Jurkat, Clone E6-1 (cell line): ENCODE measurements at places on chromosomes 5 and 9.

- DNase-seq: no peak
Measured at GRCh38 chr9:78552802-78553201, 255.9 kb downstream of the PSAT1 start.

DNA sequence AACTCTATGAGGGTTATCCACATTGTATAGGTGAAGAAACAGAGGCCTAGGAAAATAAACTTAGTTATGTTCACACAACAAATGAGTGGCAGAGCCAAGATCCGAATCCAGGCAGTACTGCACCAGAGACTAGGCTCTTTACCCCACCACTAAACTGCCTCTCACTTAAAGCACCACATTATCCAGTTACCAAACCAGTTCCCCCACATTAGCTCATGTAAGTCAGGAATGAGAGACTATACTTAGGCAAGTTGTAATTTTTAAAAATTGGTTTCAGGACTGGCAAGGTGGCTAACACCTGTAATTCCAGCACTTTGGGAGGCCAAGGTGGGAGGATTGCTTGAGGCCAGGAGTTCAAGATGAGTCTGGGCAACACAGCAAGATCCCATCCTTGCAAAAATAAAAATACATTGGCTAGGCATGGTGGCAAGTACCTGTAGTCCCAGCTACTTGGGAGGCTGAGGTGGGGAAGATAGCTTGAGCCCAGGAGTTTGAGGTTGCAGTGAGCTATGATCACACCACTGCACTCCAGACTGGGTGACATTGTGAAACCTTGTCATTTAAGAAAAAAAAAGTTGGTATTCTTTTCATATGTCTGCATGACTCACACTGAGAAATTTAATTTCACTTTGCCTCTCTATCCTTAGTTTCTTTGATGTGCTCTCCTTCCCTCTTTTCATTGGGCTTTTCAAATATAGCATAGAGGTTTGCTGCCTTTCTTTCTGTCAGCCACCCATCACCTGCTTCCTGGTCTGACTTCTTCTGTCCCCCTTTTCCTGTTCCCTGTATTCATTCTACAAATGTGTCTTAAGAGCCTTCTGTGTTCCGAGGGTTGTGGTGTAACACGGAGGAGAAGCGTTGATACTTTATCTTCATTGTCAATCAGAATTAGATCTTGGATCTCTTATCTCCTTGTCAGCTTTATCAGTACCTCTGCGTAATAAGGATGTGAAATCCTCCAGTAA is 64.7 kb downstream of the ERMP1 start:
- peak; percentile 15 for DNase-seq

DNA sequence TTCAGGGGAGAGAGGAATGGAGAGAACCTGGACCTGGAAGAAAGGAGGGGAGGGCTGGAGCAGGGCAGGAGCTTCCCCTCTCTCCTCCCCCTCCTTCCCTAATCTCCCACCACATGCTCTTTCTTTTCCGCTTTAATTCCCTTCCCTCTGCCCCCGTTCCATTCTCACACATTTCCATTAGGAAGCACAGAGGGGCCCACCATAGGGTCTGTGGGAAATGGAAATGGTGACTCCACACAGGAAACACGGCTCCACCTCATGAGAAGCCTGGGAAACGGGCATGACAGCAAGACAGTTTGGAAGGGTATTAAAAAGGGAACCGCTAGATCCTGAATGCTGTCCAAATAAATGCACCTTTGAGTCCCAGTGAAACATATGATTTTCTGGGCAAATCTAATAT is 64.9 kb upstream of the ENTREP1 start:
- DNase-seq: no peak

DNA sequence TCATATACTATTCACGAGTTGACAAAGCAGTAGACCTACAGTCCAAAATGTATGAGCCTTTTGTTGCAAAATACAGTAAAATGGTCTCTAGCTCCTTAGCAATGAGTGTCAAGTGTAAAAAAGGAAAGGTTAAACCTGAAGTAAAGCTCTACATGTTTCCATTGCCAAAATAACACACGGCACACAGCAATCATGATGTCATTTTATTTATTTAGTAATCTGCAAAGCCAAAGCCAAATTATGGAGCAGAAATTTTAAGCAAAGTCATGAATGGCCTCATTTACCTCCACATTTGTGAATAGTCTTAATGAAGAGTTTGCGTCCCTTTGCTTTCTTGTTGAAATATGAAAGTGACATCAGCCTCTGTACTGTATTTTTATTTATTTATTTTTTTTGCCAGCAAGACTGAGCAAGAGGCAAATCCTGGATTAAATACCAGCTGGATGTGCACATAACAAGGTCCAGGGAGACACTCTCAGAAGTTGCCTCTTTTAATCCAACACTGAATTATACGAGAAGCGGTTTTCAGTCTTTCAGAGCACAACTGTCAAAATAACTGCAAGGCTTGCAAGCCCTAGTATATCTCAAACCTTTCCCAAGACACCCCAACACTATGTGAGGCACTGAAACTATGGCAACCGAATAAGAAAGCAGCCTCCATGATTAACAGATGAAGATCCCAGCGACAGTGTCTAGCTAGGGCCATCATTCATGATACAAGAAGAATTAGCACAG is 9.7 kb downstream of the SEMA6A start:
- DNase-seq: no peak

- no peak for DNase-seq
Measured at GRCh38 chr9:132787748-132788159, 90.3 kb downstream of the AK8 start.

DNA sequence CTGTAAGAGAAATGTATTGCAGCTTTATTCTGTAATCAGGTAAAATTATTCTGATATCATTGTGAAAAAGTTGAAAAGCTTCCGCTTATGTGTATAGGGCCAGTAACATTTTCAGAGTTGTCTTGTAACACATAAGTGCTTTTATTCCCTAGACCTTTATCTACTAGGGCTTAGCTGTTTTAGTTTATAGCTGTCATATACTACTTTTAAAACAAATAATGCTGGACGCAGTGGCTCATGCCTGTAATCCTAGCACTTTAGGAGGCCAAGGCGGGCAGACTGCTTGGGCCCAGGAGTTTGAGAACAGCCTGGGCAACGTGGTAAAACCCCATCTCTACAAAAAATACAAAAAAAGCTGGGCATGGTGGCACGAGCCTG is 33.1 kb downstream of the SLC25A51 start:
- DNase-seq: no peak

DNA sequence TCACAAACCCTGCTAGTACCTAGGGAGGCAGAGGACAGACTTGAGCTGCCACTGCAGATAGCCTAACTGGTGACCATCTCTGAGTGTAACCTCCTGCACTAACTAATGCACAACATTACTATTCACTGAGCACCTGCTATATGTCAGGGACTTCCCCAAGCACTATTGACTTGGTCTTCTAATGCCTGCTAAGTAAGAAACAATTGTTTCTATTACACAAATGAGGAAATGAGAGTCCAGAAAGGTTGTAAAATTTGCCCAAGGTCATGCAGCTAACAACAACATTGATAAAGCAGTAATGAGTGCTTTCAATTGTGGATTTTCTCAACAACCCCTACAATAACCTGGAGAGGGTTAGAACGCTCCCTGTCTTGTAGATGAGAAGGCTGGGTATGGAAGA is 183.7 kb downstream of the ZNF462 start:
- no peak for DNase-seq

GRCh38 chr5:143051244-143052058 is 281.3 kb downstream of the ARHGAP26 start:
- DNase-seq: no peak

GRCh38 chr9:136910901-136911245 is 24.6 kb downstream of the TRAF2 start:
- DNase-seq: no peak

DNA sequence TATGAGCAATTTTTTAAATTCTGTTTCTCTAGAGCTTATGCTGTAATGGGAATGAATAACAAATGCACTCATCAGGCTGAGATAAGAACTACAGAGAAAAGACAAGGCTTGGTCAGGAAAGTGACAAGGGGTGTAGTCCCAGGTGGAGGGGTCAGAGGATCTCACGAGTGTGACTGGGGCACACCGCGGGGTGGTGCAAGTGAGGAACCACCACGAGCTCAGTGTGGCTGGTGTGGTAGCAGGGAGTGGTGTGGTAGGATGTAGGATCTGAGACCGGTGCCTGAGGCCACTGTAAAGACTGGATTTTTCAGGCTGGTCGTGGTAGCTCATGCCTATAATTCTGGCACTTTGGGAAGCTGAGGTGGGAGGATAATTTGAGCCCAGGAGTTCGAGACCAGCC is 9.0 kb downstream of the ANXA6 start:
- no peak for DNase-seq

DNA sequence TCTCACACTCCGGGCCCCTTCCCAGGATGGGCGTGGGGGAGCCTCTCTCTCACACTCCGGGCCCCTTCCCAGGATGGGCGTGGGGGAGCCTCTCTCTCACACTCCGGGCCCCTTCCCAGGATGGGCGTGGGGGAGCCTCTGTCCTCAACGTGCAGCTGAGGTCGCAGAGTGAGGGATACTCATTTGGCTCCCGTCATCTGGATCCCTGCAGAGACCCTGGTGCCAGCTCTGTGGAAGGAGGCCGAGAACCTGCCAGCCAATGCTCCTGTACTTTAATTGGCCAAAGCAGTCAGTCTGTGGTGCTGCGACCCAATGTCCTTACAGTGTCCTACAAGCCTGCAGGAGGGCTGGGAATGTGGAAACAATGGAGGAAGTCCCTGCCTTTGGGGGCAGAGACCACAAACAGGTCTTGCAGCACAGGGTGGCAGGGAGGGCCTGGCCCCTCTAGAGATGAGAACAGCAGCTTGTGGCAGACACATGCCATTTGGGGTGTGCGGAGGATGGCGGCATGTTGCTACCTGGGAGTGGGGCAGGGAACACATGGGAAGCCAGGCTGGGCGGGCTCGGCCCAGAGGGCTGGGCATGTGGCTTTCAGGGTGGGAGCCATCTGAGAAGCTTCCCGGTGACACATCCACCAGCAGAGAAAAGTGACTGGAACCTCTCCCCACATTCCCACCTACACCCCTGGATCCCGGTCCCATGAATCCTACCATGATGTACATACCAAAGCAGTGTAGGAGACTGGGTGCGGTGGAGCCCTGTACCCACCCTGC is 13.6 kb upstream of the MRNIP start:
- no peak for DNase-seq

- no peak for DNase-seq
Measured at GRCh38 chr5:60836131-60836530, 7.9 kb downstream of the ELOVL7 start.

GRCh38 chr9:79501546-79501945 is 70.2 kb upstream of the TLE4 start:
- no peak for DNase-seq

DNA sequence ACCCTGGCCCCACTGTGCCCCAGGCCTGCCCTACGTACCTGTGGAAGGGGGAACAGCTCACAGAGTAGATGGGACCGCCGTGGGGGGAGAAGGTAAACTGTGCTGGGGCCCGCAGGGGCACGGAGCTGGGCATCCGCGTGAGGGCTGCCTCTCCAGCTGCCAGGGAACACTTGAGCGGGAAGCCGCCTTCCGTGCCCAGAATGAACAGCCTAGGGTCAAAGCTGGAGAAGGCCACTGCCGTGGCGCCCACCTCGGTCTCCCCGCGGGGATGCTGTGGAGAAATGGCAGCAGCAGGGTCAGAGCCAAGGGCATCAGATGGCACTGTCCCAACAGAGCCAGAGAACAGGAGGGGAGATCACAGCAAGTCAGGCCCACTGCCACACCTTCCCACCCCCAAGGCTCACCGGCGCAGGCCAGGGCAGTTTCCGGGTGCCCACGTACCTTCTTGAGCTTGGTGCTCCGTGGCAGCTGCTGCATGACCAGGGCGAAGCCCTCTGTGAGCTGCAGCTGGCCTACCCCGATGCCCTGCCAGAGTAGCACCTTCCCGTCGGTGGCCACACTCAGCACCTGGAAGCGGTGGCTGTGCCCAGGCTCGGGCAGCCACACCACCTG is 21.9 kb downstream of the DYNC2I2 start:
- DNase-seq: no peak

DNA sequence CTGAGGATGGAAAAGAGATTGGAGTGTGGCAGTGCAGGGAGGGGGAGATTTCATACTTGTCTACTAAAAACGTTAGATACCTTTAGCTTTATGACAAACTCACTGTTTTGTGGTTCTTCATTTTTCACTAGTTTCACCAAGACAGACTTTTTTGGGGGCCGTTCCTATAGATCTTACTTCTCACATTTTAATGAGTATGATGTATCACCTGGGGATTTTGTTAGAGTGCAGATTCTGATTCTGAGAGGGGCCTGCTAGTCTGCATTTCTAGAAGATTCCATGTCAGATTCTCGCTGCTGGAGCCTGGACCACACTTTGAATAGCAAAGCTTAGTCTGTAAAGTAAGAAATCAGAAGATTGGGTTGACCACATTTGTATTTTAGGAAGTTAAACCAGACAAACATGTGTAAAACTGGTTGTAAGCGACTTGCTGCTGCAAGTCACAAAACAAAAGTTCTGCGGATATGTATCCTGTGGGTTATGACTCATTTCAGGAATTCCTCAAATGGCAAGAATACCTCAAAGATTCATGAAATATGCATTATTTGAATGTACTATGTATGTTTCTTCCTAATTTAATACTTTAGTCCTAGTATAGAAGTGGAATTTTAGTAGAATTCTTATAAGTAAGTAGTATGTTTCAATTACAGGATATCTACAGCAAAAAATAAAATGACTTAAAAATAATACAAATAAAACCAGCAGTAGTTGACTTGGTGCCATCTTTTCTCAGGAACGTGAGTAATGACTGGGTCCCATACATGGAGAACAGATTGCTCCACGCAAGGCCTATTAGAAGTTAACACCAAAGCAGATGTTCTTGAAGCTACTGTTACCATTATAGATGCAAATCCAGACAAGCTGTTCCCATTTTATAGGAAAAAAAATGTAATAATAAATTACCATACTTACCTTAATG is 27.8 kb downstream of the NFIL3 start:
- no peak for DNase-seq

- no peak for DNase-seq
Measured at GRCh38 chr9:85040821-85041465, 371.4 kb downstream of the NTRK2 start.

GRCh38 chr9:110025551-110026170 is 182.3 kb downstream of the C9orf152 start:
- DNase-seq: no peak

- no peak for DNase-seq
Measured at GRCh38 chr9:132005899-132006298, 73.8 kb downstream of the MED27 start.

- no peak for DNase-seq
Measured at GRCh38 chr9:107693625-107694326, 204.2 kb upstream of the KLF4 start.

- DNase-seq: no peak
Measured at GRCh38 chr9:71145179-71145578, 23.8 kb upstream of the TRPM3 start.
